ENCODE measurements at places on chromosomes 1 and 21. TPM values are rescaled to one million over a fixed set of nuclear protein-coding genes. Genes with fewer than 3 reads are reported as not detected.
A peak's percentile ranks its signal among the peaks of the same experiment; 100 is the strongest.

GRCh38 chr1:27402349-27402754, 9.9 kb downstream of the GPR3 start:
- peaks cover 56% of the 10 kb centered on the region for H3K4me1 ChIP-seq
- H3K4me3 ChIP-seq: no peak overlapping the region
- no peak for DNase-seq
- peaks cover 20% of the 10 kb centered on the region for H3K36me3 ChIP-seq

GRCh38 chr21:27079636-27080240, 112.8 kb upstream of the ADAMTS5 start:
- no peak overlapping the region for H3K4me3 ChIP-seq
- no peaks in the 10 kb centered on the region for H3K36me3 ChIP-seq
- no peak for DNase-seq

- DNase-seq: no peak
- H3K27ac ChIP-seq: peak overlapping the region; percentile 43
- H3K4me3 ChIP-seq: no peak overlapping the region
Observed at GRCh38 chr1:215605011-215605621, 38.0 kb downstream of the KCTD3 start.

DNA sequence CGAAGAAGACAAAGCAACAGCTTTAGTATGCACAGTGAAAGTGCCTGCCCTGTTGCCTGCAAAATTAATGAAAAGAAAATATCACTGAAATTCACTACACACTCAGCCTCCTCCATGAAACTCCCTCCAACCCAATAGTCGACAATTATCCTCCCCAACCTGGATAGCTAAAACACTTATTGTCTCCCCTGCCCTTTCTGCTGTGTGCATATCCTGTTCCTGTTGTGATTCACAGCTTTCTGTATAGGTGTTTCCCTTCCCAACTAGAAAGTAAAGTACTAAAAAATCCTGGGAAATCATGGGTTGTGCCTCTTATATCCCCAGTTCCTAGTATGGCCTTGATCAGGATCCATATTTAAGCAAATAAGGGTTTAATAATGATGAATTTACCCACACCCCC, 412.1 kb downstream of the LTN1 start:
- no peak overlapping the region for H3K4me3 ChIP-seq
- no peak overlapping the region for H3K27ac ChIP-seq
- no peaks in the 10 kb centered on the region for H3K27me3 ChIP-seq
- no peaks in the 10 kb centered on the region for H3K4me1 ChIP-seq
- no peaks in the 10 kb centered on the region for H3K36me3 ChIP-seq

Gene CD244
- total RNA-seq: 1.7 TPM

Gene SDHC
- total RNA-seq: 100 TPM

Gene RNU1-2
- total RNA-seq: under 0.01 TPM

Measured in esophagus squamous epithelium (tissue), 5 donors.